ENCODE measurements at places on chromosomes 16 and 17. TPM values are rescaled to one million over a fixed set of nuclear protein-coding genes. Genes with fewer than 3 reads are reported as not detected.

- H3K27me3 ChIP-seq: no peaks in the 10 kb centered on the region
- no peak overlapping the region for H3K4me3 ChIP-seq
- peak; percentile 31 for DNase-seq
- H3K4me1 ChIP-seq: no peaks in the 10 kb centered on the region
- H3K27ac ChIP-seq: no peak overlapping the region
Measured at GRCh38 chr16:27303256-27304100, 10.3 kb upstream of the IL4R start.

GRCh38 chr17:44191369-44191768 is 4.6 kb downstream of the TMUB2 start:
- no peak overlapping the region for H3K27ac ChIP-seq
- H3K4me1 ChIP-seq: peaks cover 6% of the 10 kb centered on the region
- DNase-seq: no peak
- H3K4me3 ChIP-seq: no peak overlapping the region

DNA sequence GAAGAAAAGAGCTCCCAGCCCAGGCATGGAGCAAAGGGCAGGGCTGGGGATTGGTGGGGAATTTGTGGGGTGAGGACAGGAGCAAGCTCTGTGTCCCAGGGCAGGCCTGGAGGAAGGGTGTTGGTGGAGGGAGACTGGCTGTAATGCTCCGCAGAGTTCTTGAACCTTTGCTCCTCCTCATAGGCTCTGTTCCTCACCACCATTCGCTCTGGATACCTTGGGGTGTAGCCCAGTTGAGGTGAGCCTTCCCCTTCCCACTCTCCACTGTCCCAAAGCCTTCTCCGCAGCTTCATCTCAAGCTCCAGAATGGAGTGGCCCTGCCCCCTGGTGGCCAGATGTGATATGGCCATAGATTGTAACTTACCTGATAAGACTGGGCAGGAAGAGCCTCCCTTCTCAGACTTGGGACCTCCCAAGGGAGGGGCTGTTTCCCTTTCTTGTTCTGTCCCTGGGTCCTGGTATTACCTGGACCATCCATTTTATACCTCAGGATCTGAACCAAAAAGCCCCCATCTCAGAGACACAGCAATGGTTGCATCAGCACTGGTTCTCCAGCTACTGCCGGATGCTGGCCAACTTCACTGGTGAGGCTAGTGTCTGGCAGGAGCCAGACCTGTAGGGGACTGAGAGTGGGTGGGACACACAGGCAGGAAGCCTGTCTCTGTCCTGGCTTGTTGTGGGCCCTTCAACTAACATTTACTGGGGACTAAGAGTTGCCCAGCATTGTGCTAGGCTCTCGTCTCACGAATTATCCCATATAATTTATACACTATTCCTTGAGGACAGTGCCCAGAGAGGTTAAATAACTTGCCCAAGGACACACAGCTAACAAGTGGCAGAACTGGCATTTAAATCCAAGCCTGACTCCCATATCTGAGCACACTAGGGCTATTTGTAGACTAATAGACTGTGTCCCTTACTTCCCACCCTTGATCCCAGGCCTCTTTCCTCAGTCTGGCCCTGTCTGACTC is 19.1 kb upstream of the STAC2 start:
- no peak overlapping the region for H3K4me3 ChIP-seq
- no peaks in the 10 kb centered on the region for H3K4me1 ChIP-seq
- H3K27me3 ChIP-seq: no peaks in the 10 kb centered on the region
- no peak overlapping the region for H3K27ac ChIP-seq
- H3K36me3 ChIP-seq: no peaks in the 10 kb centered on the region

GRCh38 chr17:81200695-81201580 is 21.8 kb downstream of the CEP131 start:
- H3K4me1 ChIP-seq: no peaks in the 10 kb centered on the region
- no peaks in the 10 kb centered on the region for H3K27me3 ChIP-seq
- H3K36me3 ChIP-seq: peaks cover 3% of the 10 kb centered on the region
- no peak overlapping the region for H3K27ac ChIP-seq
- DNase-seq: peak; percentile 81

The RBFOX1 gene
- total RNA-seq: 3.3 TPM

DNA sequence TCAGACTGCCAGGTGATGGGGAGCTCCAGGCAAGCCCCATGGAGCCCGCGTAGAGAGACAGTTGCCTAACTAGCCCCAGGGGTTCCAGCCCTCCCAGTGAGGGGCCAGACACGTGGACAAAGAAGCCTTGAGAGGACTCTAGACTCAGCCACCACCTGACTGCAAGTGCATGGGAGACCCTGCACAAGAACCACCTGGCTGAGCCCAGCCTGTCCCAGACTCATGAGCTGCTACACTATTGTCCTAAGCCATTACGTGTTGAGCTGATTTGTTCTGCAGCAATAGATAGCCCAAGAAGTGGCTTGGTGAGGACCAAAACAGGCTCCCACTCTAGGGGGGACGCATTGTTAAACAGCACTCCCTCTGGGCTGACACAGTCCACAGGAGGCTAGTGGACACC is 37.6 kb upstream of the KLHDC4 start:
- H3K36me3 ChIP-seq: no peaks in the 10 kb centered on the region
- H3K27ac ChIP-seq: no peak overlapping the region
- DNase-seq: no peak
- no peaks in the 10 kb centered on the region for H3K27me3 ChIP-seq

DNA sequence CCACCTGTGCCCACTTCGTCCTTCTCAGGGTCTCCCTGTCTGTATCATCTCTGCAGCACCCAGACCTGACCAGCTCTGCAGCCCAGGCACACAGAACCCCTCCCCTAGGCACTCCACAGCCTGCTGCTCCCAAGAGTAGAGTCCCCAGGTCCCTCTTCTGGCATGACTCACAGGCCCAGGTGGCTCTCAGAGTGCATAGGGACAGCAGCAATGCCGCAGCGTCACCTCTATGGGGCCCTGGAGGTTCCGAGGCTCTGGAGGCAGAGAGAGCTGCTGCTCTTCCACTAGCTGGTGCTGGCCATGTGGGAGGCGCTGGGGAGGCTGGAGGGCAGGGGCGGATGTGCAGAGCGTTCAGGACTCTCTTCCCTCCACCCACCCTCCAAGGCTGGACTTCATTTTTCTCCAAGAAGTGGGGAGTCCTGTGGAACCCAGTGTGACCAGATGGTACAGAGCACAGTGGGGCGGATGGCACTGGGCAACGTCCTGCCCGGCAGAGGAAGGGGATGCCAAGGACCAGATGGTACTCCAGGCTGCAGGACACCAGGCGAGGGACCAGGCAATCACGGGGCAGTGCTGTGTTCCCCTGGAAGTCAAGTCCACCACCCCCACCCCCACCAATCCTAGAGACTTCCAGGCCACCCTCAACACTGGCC is 151.7 kb downstream of the RBFOX3 start:
- no peaks in the 10 kb centered on the region for H3K36me3 ChIP-seq
- no peak overlapping the region for H3K4me3 ChIP-seq
- no peaks in the 10 kb centered on the region for H3K27me3 ChIP-seq

The MRC2 gene
- 103 TPM for total RNA-seq

DNA sequence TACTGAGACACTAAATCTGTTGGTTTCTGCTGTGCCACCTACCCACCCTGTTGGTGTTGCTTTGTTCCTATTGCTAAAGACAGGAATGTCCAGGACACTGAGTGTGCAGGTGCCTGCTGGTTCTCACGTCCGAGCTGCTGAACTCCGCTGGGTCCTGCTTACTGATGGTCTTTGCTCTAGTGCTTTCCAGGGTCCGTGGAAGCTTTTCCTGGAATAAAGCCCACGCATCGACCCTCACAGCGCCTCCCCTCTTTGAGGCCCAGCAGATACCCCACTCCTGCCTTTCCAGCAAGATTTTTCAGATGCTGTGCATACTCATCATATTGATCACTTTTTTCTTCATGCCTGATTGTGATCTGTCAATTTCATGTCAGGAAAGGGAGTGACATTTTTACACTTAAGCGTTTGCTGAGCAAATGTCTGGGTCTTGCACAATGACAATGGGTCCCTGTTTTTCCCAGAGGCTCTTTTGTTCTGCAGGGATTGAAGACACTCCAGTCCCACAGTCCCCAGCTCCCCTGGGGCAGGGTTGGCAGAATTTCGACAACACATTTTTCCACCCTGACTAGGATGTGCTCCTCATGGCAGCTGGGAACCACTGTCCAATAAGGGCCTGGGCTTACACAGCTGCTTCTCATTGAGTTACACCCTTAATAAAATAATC is 14.6 kb downstream of the STH start:
- no peaks in the 10 kb centered on the region for H3K36me3 ChIP-seq
- H3K4me1 ChIP-seq: no peaks in the 10 kb centered on the region
- no peak overlapping the region for H3K4me3 ChIP-seq
- no peaks in the 10 kb centered on the region for H3K27me3 ChIP-seq

The TBC1D26 gene
- total RNA-seq: 5.3 TPM

DNA sequence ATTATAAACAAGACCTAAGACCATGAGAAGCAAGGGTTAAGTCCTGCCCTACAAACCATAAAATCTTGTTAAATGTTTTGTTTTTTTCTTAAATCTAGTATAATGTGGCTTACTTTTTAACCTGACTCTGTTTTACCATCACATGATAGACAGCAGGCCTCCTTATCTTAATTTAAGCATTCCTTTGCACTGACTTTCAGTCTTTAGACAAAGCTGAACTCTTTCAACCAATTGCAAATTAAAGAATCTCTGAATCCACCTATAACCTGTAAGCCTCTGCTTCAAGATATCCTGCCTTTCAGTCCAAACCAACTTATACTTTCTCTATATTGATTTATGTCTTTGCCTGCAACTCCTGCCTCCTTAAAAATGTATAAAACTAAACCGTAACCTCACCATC is 478.5 kb downstream of the GRIN2A start:
- peaks cover 12% of the 10 kb centered on the region for H3K4me1 ChIP-seq
- H3K27ac ChIP-seq: no peak overlapping the region
- H3K36me3 ChIP-seq: no peaks in the 10 kb centered on the region
- peak overlapping the region; percentile 5 for H3K4me3 ChIP-seq
- no peaks in the 10 kb centered on the region for H3K27me3 ChIP-seq

DNA sequence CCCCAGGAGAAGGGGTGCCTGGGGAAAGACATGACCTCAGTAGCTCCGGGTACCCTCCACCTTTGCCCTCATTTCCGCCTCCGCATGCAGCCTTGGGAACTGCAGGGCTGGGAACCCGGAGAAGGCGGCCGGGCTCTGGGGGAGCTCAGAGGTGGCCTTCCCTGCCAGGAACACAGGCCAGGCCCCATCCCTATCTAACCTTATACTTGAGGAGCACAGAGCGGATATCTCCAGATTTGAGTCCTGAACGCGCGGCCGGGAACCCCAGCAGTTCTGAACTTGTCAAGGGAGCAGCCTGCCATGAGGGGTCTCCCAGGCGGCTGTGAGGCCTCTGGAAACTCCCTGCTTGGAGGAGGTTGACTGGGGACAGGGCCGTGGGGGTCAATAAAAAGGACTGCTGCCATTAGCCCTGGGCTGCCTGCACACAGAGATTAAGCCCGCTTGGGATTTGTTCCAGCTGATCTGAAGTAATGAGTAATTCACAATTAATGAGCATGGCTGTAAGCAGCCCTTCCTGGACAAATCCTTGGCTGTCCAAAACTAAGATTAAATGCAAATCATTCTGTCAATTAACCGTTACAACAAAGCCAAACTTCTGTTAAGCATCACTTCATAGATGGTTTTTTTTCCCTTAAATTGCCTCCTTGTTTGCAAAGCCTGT is 26.3 kb upstream of the METRNL start:
- no peak overlapping the region for H3K27ac ChIP-seq
- no peak overlapping the region for H3K4me3 ChIP-seq
- no peaks in the 10 kb centered on the region for H3K4me1 ChIP-seq

GRCh38 chr16:2148714-2149629 is 547 bp downstream of the RAB26 start:
- H3K36me3 ChIP-seq: peaks cover 26% of the 10 kb centered on the region
- no peak overlapping the region for H3K27ac ChIP-seq
- peak; percentile 76 for DNase-seq
- peaks cover 23% of the 10 kb centered on the region for H3K4me1 ChIP-seq

The TMEM106A gene
- total RNA-seq: 11.4 TPM

DNA sequence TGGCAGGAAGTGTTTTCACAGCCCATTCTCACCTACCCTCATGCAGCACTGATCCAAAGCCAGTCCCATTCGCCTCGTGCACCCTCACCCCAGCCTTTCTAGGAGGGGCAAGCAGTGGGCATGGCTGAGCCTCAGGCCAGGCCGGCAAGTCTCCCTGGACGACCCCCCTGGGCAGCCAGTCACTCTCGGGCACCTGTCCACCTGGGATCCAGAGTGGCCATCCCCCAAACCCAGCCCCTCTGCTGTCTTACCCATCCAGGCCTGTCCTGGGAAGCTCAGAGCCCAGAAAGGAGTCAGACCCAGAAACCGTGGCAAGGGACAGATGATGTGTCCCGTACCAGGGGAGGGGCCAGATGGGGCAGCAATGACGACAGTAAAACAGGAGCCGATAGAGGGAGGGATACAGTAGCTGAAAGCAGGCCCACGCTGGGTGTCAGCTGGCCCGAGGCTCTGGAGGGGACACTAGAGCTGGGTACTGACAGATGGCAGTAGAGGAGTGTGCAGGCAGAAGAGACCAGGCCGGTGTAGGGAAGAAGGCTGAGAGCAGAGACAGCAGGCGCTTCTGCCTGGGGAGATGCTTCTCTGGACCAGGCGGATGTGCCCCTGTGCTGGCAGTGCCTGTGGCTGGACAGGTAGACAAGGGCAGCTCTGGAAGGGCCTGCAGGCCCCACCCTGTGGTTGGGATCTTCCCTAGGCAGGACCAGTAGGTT is 5.8 kb downstream of the CMTM3 start:
- no peak for DNase-seq
- no peaks in the 10 kb centered on the region for H3K27me3 ChIP-seq
- H3K4me1 ChIP-seq: peaks cover 12% of the 10 kb centered on the region
- no peak overlapping the region for H3K4me3 ChIP-seq
